ENCODE measurements at places on chromosomes 11 and 22.

DNA sequence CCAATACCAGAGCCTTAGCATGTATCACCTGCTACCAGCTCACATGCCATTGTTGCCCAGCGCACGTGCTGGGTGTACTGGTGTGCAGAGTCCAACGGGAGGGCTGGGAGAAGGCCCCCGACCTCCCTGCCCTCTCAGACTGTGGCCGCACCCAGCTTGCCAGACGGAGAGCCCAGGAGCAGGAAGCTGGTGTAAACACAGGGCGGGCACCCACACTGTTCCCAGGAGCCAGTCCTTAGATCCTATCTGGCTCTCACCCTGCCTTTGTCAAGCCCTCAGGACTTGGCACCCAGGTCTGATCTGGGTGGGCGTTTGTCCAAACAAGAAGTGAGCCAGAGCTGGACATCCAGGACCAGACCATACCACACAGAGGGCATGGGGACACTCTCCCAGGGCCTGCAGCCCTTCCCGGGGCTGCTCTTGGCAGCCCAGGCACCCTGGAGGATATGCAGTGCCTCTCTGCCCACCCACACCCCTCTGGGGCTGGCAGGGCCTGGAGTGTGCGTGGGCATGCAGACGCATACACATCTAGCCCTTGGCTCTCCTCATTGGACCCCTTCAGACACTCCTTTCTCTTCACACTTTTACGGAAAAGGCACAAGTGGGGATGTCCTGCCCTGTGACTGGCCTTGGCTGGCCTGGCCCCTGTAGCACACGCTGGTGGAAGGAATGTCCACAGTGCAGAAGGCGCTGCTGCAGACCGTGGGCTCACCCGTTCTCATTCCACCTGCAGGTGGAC is 19.9 kb upstream of the CLDN5 start:
- no peak for DNase-seq

DNA sequence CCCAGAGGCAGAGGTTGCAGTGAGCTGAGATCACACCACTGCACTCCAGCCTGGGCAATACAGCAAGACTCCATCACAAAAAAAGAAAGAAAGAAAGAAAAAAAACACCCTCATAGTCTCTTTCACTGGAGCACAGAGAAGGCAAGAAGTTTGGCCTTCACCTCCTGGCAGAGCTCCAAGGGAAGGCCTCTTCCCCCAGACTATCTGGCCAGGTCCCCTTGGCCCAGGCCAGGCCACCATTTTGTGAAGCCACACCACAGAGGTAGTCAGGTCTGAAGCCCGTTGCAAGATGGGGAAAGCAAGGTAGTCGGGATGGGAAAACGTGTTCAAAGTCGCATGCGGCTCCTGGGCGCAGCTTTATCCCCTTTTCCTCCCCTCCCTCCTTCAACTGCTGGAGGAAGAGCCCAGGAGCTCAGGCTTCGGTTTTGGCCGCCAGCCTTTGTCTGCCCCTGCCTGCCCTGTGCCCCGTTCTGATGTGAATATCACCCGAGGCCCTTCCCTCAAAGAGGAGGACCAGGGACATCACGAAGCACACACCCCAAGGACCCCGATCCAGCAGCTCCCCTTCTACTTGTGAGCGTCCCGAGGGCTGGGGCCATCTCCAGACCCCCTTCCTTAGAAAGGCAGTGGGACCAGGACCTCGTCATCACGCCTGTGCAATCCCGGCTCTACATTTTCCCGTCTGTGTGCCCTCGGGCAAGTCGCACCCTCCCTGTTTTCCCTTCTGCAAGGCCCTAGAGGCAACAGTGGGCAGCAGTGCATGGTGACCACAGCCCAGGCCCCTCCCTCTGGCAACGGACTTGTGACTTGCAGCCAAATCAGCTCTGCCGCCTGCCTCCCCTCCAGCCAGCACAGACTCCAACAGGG is 17.7 kb downstream of the CABP7 start:
- DNase-seq, result no peak

- no peak for DNase-seq
Measured at GRCh38 chr11:58622344-58622743, at the start of gene CNTF. Gene CNTF (plus strand): TSS chr11:58622665. CDS start chr11:58622753, 88 bp downstream.

- DNase-seq, result no peak
Measured at GRCh38 chr11:88475991-88476418, 138.5 kb upstream of the CTSC start.

DNA sequence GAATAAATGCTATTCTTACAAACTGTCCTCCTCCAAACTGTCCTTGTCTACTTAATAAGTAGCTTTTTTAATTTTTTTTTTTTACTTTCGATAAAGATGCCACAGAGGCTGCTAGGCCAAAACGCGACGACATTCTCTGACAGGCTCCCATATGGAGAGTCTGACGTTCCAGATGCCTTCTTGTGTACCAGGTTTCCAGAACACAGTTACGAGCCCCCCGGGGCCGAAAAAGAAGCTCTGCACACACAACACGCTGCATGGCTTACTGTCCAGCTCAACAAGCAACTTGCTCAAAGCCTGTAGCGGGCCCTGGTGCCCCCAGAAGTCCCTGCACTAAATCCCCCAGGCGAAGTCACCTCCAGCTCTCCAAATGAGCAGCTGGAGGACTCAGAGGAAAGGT is 39.3 kb downstream of the LARGE1 start:
- no peak for DNase-seq

GRCh38 chr11:47587723-47588326 is 1.3 kb downstream of the FAM180B start:
- DNase-seq, result no peak

DNA sequence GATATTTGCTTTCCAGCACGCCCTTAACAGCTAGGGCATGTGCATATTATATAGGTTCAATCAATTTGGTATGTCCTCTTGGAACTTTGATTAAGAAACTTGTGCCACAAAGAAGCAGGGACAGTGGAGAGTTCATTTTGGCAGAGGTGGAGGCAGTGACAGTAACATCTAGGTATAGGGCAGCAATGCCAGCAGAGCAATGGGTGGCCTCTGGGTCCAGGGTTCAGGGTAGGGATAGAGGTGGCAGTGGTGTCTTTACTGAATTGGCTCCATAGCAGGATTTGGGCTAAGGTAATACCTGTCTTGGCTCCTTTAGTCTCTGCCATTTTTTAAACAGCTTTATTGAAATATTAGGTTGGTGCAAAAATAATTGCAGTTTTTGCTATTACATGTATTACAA is 24.4 kb upstream of the POLD3 start:
- DNase-seq, result no peak

DNA sequence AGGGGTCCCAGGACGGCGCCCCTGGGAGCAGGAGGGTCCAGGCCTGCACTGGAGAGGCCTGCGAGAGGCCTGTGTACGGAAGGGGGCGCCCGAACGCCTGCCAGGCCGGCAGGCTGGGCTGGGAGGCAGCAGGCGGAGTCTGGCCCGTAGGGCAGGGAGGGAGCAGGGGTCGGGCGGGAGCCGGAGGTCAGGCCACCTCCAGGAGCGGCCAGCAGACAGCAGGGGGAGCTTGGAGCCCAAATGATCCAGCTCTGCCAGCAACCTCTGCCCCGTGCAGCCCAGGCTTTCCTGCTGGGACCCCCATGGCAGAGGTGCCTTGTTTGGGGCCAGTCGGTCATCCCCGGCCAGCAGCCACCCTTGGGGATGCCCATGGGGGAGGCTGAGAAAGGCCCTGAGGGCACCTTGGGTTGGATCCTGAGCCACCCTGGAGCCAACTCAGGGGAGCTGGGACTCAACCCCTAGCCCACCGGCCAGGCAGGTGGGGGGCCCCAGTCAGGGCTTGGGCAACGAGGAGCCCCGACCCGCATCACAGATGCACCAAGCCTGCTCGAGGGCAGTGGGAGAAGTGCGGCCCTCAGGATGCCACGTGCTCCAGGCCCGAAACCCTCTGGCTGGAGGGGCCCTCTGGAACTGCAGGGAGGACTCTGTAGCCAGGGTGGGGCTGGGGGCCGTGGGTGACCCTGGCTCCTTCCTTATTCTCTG is 9.6 kb upstream of the SYT8 start:
- no peak for DNase-seq

DNA sequence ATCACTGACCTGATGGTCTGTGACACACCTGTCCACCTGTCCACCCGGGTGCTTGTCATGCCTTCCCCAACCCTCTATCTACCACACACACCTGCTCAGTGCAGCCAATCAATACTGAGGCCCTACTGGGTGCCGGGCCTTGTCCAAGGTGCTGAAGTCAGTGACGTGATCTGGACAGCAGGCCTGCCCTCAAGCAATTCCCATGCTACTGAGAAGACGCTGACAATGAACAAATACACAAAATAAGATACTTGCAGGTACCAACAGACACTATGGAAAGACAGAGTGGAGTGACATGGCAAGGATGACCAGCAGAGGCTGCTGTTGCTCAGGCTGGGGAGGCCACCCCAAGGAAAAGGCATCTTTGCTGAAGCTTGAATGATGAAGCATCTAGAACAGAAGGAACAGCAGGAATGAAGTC is 21.2 kb downstream of the PLAAT3 start:
- DNase-seq, result no peak

- no peak for DNase-seq
Measured at GRCh38 chr22:37273126-37273845, 9.0 kb upstream of the CYTH4 start.

- DNase-seq, result no peak
Measured at GRCh38 chr22:23495614-23496444, 84.3 kb downstream of the IGLL1 start.

GRCh38 chr11:120401506-120401905 is 65.3 kb downstream of the ARHGEF12 start:
- no peak for DNase-seq

- no peak for DNase-seq
Measured at GRCh38 chr11:132337819-132338416, 967.5 kb downstream of the NTM start.

DNA sequence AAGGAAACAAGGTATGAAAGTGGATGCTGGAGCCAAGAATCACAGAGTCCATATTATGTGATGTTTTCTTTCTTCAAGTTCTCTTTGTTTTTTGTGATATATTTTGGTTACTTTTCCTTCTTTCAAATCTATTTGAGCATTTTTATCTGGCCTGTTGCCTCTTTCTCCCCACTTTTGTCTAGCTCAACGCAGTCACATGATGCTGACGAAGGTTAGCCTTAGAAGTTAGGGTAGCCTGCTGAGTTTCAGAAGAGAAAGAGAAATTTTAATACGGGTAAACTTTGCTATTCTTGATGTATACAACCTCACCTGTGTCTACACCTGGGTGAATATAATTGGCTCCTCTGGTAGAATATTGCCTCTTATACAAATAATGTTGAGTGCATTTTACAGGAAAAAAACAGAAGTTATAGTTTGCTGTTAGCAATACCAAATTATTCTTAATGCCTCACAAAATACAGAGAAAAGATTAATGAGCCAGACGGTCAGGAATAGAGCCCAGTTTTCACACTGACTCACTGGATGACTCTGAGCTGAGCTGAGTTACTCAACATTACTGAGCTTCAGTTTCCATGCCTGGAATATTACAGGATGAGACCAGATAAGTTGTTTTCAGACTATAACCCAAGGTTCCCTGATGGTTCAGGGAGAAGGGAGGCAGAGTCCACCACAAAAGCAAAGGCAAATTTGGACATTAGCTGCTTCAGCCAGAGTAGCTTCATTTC is 161.6 kb upstream of the BDNF start:
- no peak for DNase-seq

- no peak for DNase-seq
Measured at GRCh38 chr22:23262518-23263332, 82.4 kb downstream of the BCR start.

- no peak for DNase-seq
Measured at GRCh38 chr11:114090976-114091375, 31.5 kb downstream of the ZBTB16 start.

GRCh38 chr11:100939571-100939970 is 190.0 kb downstream of the PGR start:
- DNase-seq, result no peak

DNA sequence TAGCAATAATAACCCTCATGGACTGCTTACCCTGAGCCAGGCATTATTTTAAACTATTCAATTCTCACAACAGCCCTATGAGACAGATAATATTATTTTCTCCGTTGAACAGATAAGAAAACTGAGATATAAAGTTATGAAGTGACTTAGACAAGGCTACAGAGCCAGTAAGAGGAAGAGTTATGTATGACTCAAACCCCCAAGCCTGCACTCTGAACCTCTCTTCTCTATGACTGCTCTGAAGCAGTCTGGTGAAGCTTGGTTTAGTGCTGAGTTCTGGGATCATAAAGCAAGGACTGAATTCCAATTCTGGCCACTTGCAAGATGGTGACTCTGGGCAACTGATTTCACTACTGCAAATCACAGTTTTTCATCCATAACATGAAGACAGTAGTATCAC is 34.5 kb downstream of the TNKS1BP1 start:
- DNase-seq, result no peak

- no peak for DNase-seq
Measured at GRCh38 chr11:112318184-112318591, 57.5 kb upstream of the PLET1 start.

DNA sequence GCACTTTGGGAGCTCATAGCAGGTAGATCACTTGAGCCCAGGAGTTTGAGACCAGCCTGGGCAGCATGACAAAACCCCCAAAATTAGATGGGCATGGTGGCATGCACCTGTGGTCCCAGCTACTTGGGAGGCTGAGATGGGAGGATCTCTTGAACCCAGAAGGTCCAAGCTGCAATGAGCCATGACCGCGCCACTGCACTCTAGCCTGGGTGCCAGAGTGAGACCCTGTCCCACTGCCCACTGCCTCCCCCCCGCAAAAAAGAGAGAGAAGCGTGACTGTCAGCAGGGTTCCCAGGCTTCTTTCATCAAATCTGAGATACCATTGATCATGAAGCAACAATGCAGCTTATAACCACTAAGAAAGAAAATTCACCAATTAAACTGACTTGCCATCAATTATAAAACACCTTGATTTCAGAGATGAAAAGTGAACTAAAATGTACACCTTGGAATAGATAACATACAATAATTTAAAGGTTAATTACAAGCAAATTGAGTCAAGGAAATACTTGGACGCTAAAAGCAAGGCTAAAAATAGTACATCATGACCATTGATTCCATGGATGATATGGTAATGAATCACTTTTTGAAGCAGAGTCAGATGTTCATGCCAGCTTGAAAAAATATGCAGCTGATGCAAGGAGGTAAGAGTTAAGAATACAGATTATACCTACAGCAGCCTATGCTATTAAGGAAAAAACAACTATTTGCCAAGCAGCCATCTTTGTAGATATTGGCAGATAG is 90.8 kb upstream of the ALKBH3 start:
- DNase-seq, result no peak

DNA sequence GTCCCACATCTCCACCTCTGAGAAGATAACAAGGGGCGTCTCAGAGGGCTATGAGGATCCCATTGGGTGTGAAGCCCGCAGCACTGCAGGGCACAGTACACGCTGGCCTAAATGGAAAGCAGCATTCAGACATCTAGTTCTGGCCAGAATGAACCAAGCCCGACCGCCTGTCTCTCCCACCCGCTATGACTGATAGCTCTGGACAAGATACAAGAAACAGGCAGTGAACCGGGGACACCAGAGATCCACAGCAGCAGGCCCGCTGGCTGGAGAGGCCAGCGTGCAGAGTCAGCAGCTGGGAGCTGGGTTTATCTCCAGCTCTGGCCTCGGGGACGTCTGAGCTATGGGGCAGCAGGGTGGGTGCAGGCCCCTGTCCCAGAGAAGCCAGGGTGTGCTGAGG is 9.6 kb downstream of the CERK start:
- no peak for DNase-seq

GRCh38 chr11:84381666-84382065 is 1095.5 kb upstream of the CCDC90B start:
- DNase-seq, result no peak

GRCh38 chr22:31540966-31541365 is 44.6 kb downstream of the SFI1 start:
- no peak for DNase-seq

Measured in activated CD4-positive, alpha-beta T cell treated with anti-CD3 and anti-CD28 coated beads for 24 hours (primary cell).